ENCODE measurements at places on chromosomes 12 and 14. TPM values are rescaled to one million over a fixed set of nuclear protein-coding genes. Genes with fewer than 3 reads are reported as not detected.

Gene NANOG
- total RNA-seq, result not detected

Gene TPH2
- total RNA-seq, result not detected

Gene CCDC184
- total RNA-seq, result 0.18 TPM

Gene TMEM117
- 3.8 TPM for total RNA-seq

Gene OVCH1
- not detected for total RNA-seq

Gene SLC41A2
- 7.5 TPM for total RNA-seq

Gene NOXRED1
- 0.33 TPM for total RNA-seq

Gene FBXO34
- 14.2 TPM for total RNA-seq

Gene CIDEB
- total RNA-seq, result 5.2 TPM

Gene DNAH10
- not detected for total RNA-seq

Gene CISTR
- total RNA-seq, result not detected

Gene ACSM4
- not detected for total RNA-seq

Gene LYZ
- not detected for total RNA-seq

Gene KDM5A
- 71.5 TPM for total RNA-seq

Gene PRH1
- total RNA-seq, result 16.2 TPM

Gene PLEKHG7
- not detected for total RNA-seq

Gene GALC
- 14.2 TPM for total RNA-seq

Gene CLEC9A
- not detected for total RNA-seq

Gene PPFIBP1
- total RNA-seq, result 154 TPM

Gene TSPAN31
- 14.6 TPM for total RNA-seq

Gene DTX3
- 25.9 TPM for total RNA-seq

Gene LALBA
- not detected for total RNA-seq

Gene TBC1D30
- total RNA-seq, result 7.4 TPM

Gene LHX5
- not detected for total RNA-seq

Gene TMEM233
- not detected for total RNA-seq

Gene TAS2R46
- 2.4 TPM for total RNA-seq

Gene SMIM41
- not detected for total RNA-seq

Gene TSPAN8
- 1.6 TPM for total RNA-seq

Gene ACOT6
- not detected for total RNA-seq

Gene INHBC
- total RNA-seq, result not detected

Gene ACTR6
- total RNA-seq, result 24.7 TPM

Gene KRT78
- not detected for total RNA-seq

Gene ABCD2
- not detected for total RNA-seq

Gene EEF1AKMT3
- 6.6 TPM for total RNA-seq

Gene HCAR3
- total RNA-seq, result not detected

Gene C3AR1
- total RNA-seq, result 0.22 TPM

Gene BDKRB1
- not detected for total RNA-seq

Gene TAS2R7
- total RNA-seq, result not detected

Gene POTEG
- not detected for total RNA-seq

Gene TSPAN9
- total RNA-seq, result 66.8 TPM

Gene STAC3
- 1.0 TPM for total RNA-seq

Gene SIX6
- total RNA-seq, result not detected

Gene KRT3
- not detected for total RNA-seq

Gene CLEC2D
- 4.1 TPM for total RNA-seq

Gene RND1
- total RNA-seq, result 4.0 TPM

Gene KLRF1
- total RNA-seq, result not detected

Gene DTX1
- total RNA-seq, result 0.14 TPM

Gene GPR162
- 13.7 TPM for total RNA-seq

Gene LGMN
- total RNA-seq, result 62.6 TPM
